ENCODE measurements at places on chromosomes 7 and 10. TPM values are rescaled to one million over a fixed set of nuclear protein-coding genes. Genes with fewer than 3 reads are reported as not detected.

SUN3 gene
- total RNA-seq = not detected

TMEM209 gene
- total RNA-seq = 8.8 TPM

- no peak for DNase-seq
Observed at GRCh38 chr7:2824026-2824677, 20.0 kb downstream of the GNA12 start.

DNA sequence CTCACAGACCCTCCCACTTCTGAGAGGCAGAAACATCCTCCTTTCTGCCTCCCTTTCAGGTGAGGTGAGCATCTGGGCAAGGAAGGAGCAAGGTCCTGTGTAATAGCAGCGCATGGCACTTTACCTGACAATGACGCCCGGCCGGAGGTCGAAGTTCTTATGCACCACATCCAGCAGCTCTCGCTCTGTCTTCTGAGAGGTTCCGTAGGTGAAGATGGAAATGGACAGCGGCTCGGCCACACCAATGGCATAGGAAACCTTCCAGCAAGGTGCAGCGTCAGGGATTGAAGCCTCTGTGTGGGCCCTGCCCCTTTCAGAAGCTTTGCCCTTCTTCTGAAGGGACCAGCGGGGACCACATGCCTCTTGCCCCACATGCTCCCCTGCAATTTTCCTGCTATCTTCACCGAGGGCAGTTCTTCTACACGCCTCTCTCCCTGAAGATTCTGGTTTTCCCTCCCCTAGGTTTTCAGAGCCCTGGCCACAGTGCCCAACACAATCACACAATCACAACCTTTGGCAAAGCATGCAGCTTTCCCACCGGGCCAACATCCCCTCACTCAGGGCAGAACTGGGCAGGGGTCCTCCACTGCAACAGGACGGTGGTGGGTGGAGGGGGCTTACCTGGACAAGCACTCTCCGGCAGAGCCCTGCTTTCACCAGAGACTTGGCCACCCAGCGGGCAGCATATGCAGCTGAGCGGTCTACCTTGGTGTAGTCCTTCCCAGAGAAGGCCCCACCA is 14.9 kb downstream of the MAT1A start:
- DNase-seq = peak; percentile 18

DNA sequence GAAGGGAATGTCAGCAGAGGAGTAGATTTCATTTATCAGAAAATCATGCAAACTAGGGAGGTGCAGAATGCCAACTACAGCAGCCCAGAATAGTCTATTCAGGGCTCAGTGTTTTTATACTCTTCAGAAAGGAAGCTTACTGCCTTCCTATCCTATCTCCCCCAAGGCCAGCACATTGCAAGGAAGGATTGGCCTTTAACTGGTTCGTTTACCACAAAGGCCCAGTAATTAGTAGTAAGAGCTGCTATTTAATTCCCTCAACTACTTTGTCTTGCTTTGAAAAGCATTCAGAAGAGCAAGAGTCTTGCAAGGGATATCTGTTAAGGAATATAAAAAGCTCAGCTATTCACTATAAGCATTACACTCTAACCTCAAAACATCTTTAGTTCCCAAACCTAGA is 86.4 kb upstream of the RNF148 start:
- no peak for DNase-seq

DNA sequence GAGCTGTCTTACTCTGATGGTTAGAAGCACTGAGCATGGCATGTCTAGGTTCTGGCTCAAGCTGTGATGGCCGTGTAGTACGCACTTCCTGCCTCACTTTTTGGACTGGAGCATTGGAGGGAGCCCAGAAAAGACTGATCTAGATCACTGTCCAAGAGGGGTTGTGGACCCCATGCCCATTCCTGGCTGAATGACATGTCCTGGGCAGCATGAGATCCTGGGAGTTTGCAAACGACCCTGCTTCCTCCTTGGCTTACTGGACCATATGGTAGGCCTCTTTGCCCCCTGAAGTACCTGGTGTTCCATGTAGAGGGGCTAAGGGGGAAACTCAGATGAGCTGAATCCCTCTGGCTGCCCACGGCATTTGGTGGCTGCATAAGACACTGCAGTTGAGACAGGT is 36.7 kb downstream of the ARHGAP22 start:
- DNase-seq = no peak

DNA sequence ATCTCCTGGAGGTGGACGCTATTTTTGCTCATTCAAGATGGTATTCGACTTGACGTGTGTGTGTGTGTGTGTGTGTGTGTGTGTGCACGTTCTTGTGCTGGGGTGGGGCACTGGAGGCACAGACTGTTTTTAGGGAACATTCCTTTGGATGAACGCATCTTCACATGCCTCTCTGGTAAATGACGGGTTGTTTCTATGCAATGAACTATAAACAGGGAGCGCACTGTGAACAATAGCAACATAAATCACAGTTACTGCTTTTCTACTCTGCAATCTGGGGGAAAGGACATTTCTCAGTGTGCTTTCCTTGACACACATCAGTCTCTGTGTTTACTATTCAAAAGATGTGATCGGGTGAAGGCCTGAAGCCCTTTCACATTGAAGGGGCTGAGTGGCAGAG is 120.1 kb upstream of the PITRM1 start:
- DNase-seq = no peak

ACBD7 gene
- total RNA-seq = not detected

DNA sequence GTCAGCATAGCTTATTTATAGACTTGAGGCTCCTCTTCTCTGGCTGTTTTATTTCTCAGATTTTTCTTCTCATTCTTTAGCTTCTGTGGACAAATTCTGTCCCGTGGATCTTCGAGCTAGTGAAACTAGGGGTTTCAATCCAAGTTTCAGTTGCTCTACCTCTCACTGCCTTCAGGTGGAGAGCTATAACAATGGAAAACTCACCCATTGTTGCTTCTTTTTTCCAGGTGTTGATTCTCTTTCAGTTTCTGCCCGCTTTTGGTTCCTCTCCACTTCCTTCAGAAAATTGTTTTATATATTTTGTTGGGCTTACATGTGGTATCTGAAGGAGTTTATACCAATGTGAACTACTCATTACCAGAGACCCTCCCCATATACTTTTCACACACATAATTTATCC is 266.1 kb downstream of the TCF7L2 start:
- no peak for DNase-seq

DNA sequence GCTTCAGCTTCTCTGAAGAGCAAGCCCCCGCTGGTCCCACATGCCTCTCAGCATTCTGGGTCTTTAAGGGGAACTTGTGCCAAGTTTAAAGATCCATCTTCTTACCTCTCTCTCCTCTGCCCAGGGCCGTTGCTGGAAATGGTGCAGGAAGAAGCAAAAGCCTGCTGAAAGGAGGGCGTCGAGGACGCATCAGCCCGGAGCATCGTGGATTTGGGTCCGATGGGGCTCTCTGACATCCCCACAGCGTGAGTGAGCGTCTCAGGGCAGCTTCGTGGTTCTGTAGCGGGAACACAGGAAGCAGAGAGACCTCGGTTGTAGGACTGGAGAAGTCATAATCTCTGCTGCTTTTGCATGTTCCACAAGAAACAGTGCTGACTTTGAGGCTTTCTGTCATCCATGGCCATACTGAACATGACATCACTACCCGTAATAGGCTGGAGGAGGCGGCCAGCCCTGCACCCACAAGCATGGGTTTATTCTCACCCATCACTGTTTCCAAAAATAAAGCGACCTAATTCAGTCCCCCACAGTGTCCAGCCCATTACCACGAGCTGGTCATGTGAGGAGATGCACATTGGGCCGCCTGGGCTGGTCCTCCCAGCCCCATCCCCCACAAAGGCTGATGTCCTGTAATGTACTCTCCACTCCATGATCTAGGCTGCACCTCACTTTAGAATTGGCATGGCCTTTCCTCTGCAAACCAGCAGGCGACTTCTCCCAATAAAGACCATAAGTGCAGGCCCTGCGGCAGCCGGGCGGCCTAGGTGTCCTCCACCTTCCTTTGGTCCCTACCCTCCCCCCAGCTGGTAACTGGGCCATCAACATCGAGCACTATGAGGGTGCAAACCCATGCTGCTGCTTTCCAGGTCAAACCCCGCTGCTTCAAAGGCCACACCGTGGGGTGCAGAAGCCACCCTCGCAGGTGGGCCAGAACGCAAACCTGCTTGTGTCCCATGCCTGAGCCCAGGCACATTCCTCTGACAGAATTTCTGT is 276.9 kb downstream of the TNS3 start:
- DNase-seq = peak; percentile 57

HABP2 gene
- total RNA-seq = not detected

Measured in right atrium auricular region (tissue), 2 donors.